T-cell (primary cell): ENCODE measurements at places on chromosomes 7 and 10. TPM values are rescaled to one million over a fixed set of nuclear protein-coding genes. Genes with fewer than 3 reads are reported as not detected.

The GRID2IP gene
- total RNA-seq = 0.66 TPM

The SLC26A3 gene
- total RNA-seq = not detected

The ANKRD7 gene
- 0.88 TPM for total RNA-seq

The ERVW-1 gene
- total RNA-seq = not detected

The ASZ1 gene
- not detected for total RNA-seq

The DOCK4 gene
- total RNA-seq = 0.42 TPM

The OIT3 gene
- not detected for total RNA-seq

The SCIN gene
- 0.12 TPM for total RNA-seq

The CUBN gene
- 8.6 TPM for total RNA-seq

The OPN4 gene
- total RNA-seq = not detected

The ACSM6 gene
- not detected for total RNA-seq

The CCDC126 gene
- total RNA-seq = 15.6 TPM

The TAF5 gene
- total RNA-seq = 6.4 TPM

The TAS2R41 gene
- total RNA-seq = 0.93 TPM

The WNT16 gene
- 0.35 TPM for total RNA-seq

The NRAP gene
- total RNA-seq = not detected

The INMT gene
- 1.7 TPM for total RNA-seq

The ZNF485 gene
- total RNA-seq = 11.3 TPM

The NOS3 gene
- total RNA-seq = 5.1 TPM

The CALML3 gene
- not detected for total RNA-seq

The PDK4 gene
- total RNA-seq = not detected

The ZNF777 gene
- 22.5 TPM for total RNA-seq

The GIMAP8 gene
- 54.6 TPM for total RNA-seq
